Calu3 (cell line): ENCODE measurements at places on chromosomes 11 and 22. TPM values are rescaled to one million over a fixed set of nuclear protein-coding genes. Genes with fewer than 3 reads are reported as not detected.

DNA sequence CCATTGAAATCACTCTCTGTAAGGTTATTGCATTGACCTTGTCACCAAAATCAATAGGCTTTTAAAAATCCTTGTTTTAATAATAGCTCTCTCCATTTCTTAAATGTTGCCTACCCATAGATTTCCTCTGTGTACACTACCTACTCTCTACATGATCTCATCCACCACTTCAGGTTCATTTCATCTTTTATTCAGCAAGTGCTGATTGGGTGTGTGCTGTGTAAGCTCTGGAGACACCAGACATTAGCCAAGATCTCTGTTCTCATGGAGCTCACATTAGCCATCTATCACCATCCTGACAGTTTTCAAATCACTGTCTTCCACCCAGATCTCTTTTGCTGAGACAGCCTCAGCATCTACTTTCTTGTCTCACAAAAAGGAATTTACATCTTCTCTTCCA, 4.4 kb upstream of the MS4A10 start:
- no peak overlapping the region for H3K27ac ChIP-seq
- H3K4me3 ChIP-seq: no peak overlapping the region
- H3K27me3 ChIP-seq: peaks cover 7% of the 10 kb centered on the region
- H3K4me1 ChIP-seq: peaks cover 11% of the 10 kb centered on the region
- DNase-seq: no peak

GRCh38 chr22:44068422-44069191, 44.5 kb downstream of the PARVB start:
- no peaks in the 10 kb centered on the region for H3K4me1 ChIP-seq
- H3K36me3 ChIP-seq: no peaks in the 10 kb centered on the region
- H3K27ac ChIP-seq: no peak overlapping the region
- no peak for DNase-seq
- no peaks in the 10 kb centered on the region for H3K27me3 ChIP-seq
- no peak overlapping the region for H3K4me3 ChIP-seq

DNA sequence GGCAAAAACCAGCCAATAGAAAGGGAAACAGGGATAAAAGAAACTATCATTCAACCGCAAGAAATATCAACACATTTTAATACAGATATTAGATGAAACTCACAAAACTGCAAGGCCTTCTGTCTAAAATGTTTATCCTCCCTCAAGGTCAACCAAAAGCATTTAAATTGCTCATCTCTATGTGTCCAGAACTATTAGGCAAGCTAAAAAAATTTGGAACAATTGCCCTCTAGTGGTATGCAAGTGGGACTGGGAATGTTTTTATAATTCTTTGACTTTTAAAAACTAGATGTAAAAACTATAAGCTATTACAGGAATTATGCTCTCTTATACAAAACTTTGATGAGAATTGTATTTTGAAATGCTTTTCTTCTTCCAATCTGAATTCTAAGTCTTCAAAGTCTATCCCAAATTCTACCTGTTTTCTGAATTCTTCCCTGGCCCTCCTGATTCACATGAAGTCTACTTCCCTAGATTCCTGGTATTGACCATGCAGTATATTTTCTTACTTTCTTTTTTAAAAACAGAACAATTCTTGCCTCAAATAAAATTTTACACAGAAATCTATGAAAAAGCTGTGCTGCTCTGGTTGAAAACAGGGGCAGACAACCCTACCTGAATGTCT, 4.9 kb downstream of the CWC15 start:
- DNase-seq: no peak
- no peak overlapping the region for H3K27ac ChIP-seq
- H3K4me3 ChIP-seq: no peak overlapping the region
- peaks cover 53% of the 10 kb centered on the region for H3K36me3 ChIP-seq

CHADL gene
- 0.73 and 1.5 TPM in 2 replicates for total RNA-seq

GRCh38 chr11:20045098-20045688, 115.1 kb downstream of the DBX1 start:
- H3K27me3 ChIP-seq: no peaks in the 10 kb centered on the region
- DNase-seq: no peak
- no peak overlapping the region for H3K4me3 ChIP-seq
- peaks cover 10% of the 10 kb centered on the region for H3K4me1 ChIP-seq
- no peaks in the 10 kb centered on the region for H3K36me3 ChIP-seq

- H3K27me3 ChIP-seq: no peaks in the 10 kb centered on the region
- H3K4me3 ChIP-seq: no peak overlapping the region
- peaks cover 55% of the 10 kb centered on the region for H3K36me3 ChIP-seq
- DNase-seq: peak; percentile 52
- H3K27ac ChIP-seq: peak overlapping the region; percentile 95
- peaks cover 86% of the 10 kb centered on the region for H3K4me1 ChIP-seq
These were observed 5.4 kb downstream of the PLA2G6 start for GRCh38 chr22:38176170-38176741.

ZNF215 gene
- total RNA-seq: 1.2 and 1.6 TPM in 2 replicates

DNA sequence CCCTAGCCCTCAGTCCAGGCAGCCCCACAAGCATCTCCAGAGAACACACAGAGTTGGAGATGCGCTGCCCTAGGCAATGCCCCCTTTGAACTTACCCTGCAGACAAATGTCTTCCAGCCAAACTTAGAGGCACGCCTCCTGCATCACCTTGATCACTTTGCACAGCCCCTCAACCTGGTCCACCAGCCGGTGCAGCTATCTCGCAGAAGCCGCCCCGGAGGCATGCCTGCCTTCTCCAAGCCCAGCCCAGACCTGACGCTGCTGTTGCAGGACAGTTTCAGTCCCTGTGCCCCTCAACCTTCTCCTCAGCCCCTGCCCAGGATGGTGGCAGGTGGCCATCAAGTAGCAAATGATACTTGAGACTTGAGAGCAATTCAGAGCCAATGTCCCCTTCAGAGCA, 16.7 kb upstream of the POU2AF1 start:
- no peak overlapping the region for H3K27ac ChIP-seq
- no peaks in the 10 kb centered on the region for H3K4me1 ChIP-seq
- no peak for DNase-seq
- no peaks in the 10 kb centered on the region for H3K27me3 ChIP-seq

DDTL gene
- total RNA-seq: 3.4 and 4.1 TPM in 2 replicates

GRCh38 chr11:44775366-44775984, 48.7 kb downstream of the TSPAN18 start:
- no peak overlapping the region for H3K27ac ChIP-seq
- H3K27me3 ChIP-seq: peaks cover 55% of the 10 kb centered on the region
- H3K4me1 ChIP-seq: no peaks in the 10 kb centered on the region

BATF2 gene
- 4.5 and 11.3 TPM in 2 replicates for total RNA-seq

APOBEC3B gene
- 43.2 and 43.3 TPM in 2 replicates for total RNA-seq
